ENCODE measurements at places on chromosomes 13 and 19.

- no peak for DNase-seq
Observed at GRCh38 chr13:113559061-113559460, 25.5 kb upstream of the TFDP1 start.

DNA sequence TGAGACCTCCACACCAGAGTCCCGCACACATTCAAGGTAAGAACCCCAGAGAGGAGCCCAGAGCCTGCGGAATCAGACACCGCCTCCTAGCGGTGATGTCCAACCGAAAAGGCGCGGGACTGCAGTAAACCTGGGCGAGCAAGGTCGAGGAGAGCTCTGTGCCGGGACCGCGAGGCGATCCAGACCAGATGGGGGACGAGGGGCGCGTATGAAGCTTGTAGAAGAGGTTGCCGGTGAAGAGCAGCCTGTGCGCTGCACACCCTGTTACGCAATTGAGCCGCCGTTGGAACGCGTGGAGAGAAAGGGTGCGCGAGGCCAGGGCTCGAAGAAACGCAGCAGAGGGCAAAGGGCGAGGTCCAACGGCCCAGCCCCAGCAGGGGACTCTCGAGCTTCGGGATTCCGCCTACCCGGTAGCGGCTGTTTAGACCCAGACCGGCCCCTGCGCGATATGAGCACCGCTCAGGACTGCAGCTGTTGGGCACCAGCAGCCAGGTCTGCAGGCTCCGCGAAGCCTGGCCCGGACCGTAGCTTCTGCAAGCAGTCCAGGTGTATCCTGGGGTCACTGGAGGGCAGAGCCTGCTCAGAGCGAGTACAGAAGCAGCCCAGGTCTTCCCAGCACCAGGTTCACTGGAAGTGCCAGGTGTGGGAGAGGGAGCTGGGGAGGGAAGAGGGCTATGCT, 65.9 kb upstream of the ZNF599 start:
- DNase-seq, result no peak

GRCh38 chr13:42967660-42968059, 24.4 kb downstream of the EPSTI1 start:
- no peak for DNase-seq

GRCh38 chr19:33726756-33727155, 69.9 kb upstream of the KCTD15 start:
- no peak for DNase-seq
